Fibroblast of skin of scalp (primary cell): ENCODE measurements at places on chromosomes 16 and 17.

GRCh38 chr17:29567304-29567553, 392 bp upstream of the ABHD15 start:
- DNase-seq = no peak

DNA sequence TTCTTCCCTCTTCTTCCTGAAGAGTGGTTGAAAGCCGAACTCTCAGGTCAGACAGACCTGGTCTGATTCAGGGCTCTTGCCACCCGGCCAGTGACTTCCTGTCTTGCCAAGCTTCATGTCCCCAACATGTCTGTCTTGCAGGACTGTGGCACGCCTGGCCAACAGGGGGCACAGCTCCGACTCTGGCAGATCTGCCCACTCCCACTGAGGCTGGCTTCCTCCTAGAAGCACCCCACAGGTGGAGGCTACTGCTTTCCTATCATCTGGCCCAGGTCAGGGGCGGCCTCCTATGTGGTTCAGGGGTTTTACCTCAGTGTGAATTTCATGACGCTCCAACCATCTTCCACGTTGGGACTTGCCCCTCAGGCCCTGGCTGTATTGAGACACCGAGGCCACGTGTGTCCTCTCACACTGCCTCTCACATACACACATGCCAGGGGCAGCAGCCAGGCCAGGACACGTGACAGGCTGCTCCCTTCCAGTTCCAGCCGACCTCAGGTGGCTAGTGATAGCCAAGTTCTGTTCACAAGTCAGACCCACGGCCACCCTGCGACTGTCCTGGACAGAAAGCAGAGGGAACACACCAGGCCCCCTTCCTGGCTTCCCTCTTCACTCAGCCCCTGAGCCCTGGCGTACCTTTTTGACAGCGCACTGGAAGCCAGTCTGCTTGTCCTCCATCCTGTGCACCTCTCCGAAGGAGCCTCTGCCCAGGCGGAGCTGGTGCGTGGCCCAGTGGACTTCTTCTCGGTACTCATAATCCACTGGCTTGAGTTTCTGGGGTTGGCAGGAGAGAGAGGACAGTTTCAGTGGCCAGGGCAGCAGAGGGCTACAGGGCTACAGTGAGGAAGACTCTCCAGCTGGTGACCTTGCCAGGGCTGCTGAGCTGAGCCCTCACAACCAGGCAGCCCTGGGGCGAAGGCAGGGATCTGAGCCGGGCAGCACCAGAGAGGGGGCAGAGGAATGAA, 22.6 kb upstream of the SPATA32 start:
- DNase-seq = no peak

DNA sequence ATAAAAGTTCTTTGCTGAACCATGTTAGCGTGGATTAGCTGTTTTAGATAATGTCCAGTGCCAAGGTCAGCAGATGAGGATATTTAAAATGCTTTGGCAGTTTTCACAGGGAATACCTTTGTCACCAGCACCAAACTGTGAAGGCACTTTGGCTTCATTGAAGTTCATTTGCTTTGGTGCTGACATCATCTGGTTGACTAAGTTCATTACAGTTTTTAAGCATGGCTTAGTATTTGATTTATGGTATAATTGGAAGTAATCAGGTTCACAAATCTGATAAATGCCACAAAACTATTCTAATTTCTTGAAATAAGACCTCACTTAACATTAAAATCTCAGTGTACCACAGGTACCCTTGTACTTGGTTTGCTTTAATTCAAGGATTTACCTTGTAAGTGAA, 4.3 kb downstream of the GID4 start:
- DNase-seq = peak; percentile 31

DNA sequence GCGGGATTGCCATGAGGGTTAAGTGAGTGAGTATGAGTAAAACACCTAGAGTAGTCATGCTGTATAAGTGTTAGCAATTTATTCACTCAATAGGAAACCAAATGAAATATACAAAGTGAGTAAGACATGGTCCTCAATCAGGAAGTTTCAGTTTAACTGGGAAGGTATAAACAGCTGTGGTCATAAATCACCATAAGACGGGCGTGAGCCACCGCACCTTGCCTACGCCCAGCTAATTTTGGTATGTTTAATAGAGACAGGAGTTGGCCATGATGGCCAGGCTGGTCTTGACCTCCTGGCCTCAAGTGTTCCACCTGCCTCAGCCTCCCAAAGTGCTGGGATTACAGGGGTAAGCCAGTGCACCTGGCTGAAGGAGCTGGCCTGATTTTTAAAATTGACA, 27.0 kb downstream of the RNF135 start:
- DNase-seq = no peak

- no peak for DNase-seq
These were observed 96.2 kb downstream of the PRKCA start for GRCh38 chr17:66398617-66399016.

DNA sequence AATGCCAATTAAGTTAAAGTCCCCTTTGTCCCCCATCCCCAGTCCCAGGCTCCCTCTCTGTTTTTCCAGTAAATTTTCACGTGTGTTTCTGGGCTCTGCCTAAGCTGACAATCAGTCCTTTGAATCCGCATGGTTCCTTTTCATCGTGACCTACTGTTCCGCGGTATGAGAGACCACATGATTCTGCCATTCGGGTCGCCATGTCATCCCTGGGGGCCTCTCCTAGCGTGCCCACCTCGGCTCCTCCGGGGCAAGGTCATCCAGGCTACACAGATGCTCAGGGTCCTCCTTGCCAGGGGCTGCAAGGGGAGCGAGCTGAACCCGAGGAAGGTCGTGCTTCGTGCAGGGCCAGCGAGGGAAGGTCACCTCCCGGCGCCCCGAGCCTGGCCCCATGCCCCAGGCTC, 157.6 kb downstream of the RAB11FIP4 start:
- no peak for DNase-seq

GRCh38 chr17:55454906-55455474, 33.4 kb upstream of the MMD start:
- DNase-seq = peak; percentile 88

GRCh38 chr16:68658341-68658973, 13.3 kb downstream of the CDH3 start:
- peak; percentile 97 for DNase-seq
